ENCODE measurements at places on chromosomes 11 and 22. TPM values are rescaled to one million over a fixed set of nuclear protein-coding genes. Genes with fewer than 3 reads are reported as not detected.

GRCh38 chr11:13861411-13861810 is 101.1 kb upstream of the SPON1 start:
- DNase-seq, result no peak

- DNase-seq, result no peak
These were observed 296.7 kb upstream of the ANO5 start for GRCh38 chr11:21896216-21896615.

DNA sequence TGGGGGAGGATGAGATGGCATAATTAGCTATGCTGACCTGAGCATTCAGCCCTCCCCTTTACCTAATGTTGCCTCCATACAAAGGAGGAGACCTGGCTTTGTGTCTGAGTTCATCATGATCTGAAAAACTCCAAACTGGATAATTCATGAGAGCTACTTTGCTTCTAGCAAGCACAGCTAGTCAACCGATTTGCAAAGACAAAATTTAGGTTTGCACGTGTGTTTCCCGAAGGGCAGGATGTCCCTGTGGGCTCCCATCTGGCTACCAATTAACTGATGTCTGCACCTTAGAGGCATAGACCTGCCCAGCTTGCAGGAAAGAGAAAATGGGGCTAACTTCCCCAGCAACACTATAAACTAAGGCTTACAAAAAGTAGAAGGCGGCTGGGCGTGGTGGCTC is 42.2 kb upstream of the POU2AF1 start:
- DNase-seq, result no peak

DNA sequence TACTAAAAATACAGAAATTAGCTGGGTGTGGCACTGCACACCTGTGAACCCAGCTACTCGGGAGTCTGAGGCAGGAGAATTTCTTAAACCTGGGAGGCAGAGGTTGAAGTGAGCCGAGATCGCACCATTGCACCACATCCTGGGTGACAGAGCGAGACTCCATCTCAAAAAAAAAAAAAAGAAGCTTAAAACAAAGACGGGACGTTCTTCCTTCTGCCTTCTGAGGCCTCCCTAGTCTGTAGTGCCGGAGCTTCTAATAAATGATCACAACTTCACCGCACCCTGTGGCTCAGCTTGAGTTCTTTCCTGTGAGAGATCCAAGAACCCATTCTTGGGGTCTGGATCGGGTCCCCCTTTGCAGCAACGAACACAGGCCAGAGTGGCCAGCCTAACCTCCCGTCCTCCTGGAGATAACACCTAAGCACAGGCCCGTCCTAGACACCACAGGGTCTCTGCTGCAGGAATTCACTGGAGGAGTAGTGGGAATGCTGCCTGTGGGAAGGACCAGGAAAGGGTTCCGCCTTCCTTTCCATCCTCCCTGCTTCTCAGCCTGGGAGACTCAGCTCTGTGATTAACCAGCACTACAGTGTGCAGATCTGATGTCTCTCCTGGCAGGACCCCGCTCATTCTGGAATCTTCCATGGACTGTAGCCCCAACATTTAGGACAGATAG is 2.2 kb upstream of the APOBEC3H start:
- no peak for DNase-seq

GRCh38 chr11:27317751-27318150 is 45.3 kb downstream of the CCDC34 start:
- peak; percentile 88 for DNase-seq

GRCh38 chr11:110128161-110128560 is 35.0 kb downstream of the ZC3H12C start:
- DNase-seq, result peak; percentile 50

DNA sequence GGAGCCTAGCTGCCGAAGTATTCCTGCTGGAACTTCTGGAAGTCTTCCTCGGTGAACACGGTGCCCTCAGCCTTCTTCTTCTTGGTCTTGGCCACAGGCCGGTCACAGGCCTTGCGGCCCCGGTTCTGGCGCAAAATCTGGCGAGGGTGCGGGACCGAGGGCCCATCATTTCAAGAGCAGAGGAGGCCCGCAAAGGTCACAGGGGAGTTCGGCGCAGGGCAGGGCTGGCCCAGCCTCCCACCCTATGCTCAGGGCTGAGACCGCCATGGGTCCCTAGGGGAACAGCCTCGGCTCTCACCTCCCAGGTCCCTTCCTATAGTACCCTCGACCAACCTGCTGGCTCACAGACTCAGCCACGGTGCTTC is 3.1 kb downstream of the RPS19BP1 start:
- DNase-seq, result no peak

- DNase-seq, result no peak
These were observed 10.8 kb downstream of the SLC22A12 start for GRCh38 chr11:64601605-64602465.

DNA sequence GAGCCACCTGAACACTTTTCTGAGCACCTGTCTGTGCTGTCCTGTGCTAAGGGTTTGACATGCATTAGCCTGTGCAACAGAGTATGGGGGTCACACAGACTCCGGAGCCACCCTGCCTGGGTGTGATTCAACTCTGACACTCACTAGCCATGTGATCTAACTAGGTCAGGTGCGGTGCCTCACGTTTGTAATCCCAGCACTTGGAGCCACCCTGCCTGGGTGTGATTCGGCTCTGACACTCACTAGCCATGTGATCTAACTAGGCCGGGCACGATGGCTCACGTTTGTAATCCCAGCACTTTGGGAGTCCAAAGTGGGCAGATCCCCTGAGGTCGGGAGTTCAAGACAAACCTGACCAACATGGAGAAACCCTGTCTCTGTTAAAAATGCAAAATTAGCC is 11.4 kb downstream of the UBE2L6 start:
- DNase-seq, result no peak

The SHISA8 gene
- polyA plus RNA-seq, result not detected

The DCUN1D5 gene
- 73.5 TPM for polyA plus RNA-seq

DNA sequence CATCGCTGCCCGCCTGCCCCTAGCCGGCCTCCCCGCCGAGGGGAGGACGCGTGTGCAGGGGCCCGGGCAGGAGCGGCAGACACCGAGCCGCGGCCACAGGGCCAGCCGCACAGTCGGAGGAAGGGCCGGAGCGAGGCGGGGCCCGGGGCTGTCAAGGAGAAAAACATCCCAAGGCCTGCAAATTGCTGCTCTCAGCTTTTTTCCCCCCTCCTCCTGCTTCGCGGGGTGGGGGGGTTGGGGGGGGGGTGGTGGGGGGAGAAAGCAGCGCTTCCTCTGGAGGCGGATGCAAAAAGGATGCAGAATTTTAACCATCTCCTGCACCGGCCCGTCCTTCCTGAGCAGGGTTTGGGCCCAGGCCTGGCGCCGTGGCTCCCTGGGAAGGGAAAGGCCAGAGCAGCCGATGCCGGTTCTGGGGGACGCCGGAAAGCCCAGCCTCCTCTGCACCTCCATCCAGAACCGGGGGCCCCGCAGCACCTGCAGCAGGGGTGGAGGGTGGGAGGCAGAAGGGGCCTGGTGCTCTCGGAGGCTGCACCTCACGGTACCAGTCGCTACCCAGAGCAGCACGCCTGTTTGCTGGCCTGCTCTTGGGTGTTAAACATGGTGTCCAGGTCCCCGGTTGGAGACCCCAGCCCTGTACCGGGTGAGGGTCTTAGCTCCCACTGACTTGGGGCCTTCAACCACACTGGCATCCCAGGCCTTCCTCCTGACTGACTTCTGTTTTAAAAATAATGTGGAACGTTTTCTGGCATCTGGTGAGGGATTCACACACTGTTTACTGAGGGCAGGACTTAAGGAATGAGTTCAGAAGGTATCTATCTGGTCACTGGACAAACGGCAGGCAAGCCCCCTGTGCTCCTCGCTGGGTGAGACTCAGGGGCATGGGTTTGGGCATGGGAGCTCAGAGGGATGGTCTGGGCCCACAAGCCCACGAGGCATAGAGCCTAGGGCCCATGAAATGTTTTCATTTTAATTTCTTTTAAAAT is 77.4 kb upstream of the WNT7B start:
- DNase-seq, result peak; percentile 89

GRCh38 chr22:25833676-25834075 is 91.7 kb downstream of the MYO18B start:
- DNase-seq, result no peak

DNA sequence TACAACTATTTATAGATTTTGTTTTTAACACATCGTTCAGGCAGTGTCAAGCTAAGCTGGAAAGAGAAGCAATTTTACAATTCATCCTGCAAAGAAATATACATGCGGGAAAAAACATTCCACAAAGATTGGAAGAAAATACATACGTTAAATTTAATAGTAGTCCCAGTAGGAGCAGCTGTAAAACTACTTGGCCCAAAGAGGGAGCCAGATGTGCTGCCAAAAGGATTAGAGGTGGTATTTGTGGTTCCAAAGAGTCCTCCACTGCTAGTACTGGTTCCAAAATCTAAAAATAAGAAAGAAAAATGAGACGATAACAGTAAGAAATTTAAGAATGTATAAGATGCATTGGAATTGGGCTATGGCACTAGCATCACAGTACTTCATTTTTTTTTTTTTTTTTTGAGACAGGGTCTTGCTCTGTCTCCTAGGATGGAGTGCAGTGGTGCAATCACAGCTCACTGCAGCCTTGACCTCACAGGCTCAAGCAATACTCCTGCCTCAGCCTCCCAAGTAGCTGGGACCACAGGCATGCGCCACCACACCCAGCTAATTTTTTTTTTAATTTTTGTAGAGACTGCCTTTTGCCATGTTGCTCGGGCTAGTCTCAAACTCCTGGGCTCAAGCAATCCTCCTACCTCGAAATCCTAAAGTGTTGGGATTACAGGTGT is 21.5 kb downstream of the NUP98 start:
- no peak for DNase-seq

The HPS5 gene
- polyA plus RNA-seq, result 20.2 TPM

- DNase-seq, result no peak
These were observed 294 bp upstream of the MTMR3 start for GRCh38 chr22:29882716-29883044.

- no peak for DNase-seq
These were observed 4.4 kb downstream of the ALX4 start for GRCh38 chr11:44305470-44306051.

- DNase-seq, result peak; percentile 96
These were observed 222.2 kb downstream of the NAV2 start for GRCh38 chr11:19934828-19935259.

The WT1 gene
- not detected for polyA plus RNA-seq

DNA sequence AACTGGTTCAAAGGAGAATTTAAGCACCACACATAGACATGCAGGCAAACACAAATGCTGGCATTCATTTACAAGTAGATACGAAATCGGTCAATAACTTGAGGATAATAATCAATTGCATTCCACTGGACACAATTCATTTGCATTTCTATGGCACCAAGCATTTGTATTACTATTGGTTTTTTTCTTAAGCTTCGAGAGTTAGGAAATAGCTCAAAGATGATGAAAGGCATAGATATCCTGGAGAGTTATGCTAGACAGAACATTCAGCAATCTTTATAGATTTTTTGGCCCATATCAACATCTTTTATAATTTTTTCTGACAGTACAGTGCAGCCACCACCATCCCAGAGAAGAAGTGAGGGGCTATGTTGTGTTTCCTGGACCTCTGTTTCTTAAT is 544.4 kb downstream of the MIAT start:
- DNase-seq, result no peak

DNA sequence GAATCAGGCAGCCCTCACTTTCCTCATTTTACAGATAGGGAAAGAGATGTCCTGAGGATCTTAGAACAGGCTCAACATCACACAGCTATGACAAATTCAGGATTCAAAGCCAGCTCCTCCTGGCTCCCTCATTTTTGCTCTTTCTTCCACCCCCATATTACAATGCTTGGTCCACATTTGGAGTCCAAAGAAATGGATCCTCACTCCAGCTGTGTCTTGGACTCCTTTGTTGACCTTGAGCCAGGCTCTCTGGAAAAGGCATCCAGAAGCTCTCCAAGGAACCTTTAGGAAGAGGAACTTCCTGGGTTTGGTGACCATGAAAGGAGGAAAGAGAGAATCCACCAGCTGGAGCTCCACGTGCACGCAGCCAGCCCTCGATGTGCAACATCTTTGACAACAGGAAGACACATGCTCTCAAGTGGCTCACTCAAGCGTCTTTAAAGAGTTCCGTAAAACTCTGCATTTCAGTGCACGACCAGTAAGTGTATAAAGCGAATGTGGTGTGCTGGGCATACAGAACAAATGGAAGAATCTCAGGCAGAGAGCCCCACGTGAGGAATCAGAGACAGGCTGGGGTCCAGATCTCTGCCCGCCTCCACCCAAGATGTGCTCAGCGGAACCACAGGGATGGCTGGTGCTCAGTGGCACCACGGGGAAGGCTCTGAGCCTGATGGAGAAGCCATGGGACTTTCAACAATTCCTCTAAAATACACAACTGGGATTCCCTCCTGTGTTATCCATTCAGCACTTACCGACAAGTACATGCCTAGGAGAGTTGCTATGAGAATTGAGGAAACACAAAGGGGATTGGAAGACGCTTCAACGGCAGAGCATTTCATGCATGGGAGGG is 48.4 kb downstream of the ISX start:
- DNase-seq, result no peak
